ENCODE measurements at places on chromosomes 6 and 20.

DNA sequence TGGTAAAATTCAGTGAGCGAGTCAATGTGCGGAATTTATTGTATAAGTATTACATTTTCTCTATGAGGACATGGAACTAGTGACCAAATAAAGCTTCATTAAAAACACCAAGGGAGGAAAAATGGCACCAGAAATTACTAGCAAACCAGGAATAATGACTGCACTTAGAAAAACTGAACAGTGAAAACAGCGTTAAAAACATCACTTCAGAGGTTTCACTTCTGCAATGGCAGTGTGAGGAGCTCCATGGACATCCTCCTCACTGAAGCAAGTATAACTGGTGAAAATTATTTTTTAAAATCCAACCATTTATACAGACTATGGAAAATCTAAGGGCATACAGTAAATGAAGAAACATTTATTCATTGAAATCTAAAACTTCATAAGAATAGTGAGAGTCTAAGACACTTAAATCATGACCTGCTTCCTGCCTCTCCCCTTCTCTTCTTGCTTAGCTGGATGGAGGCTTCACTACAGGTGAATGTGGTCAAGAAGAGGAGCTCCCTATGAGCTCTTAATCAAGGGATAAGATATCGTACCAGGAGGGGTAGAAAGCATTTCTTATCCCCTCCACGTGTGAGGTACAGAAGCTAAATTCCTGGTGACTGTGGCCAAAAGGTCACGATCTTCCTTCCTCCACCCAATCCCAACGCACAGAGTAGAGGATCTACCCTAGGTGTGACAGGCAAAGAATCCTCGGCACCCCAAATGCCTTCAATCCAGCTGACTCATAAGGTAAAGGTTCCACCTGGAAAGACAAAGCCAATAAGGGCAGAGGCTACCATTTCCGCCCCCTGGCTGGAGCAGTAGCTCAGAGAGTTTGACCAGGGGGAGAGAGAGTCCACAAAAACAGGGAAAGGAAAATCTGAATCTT lies 12.3 kb upstream of the ASF1A start:
- no peak for DNase-seq

DNA sequence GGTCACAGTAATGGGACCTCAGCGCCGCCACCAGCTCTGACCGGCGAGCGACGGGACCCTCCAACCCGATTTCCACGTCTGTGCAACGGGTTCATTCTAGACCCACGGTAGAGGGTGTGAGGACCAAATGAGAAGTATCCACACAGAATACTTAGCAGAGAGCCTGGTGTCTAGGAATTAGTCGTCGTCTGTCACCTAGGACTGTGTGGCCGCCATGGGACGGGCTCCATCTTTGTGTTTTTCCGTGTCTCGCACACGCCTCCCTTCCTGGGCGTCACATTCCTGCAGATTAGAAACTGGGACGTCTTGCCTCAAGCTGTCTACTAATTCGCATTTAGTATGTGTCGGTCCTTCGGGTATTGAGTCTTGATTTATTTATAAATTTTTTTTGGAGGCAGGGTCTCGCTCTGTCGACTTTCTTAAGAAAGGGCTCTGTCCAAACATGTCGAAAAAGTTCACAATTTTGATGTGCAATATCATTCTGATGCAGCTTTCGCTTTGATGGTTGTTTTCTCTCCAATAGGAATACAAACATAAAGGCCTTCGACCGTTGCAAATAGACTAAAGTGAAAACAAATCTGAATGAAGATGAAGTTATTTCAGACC lies 563 bp downstream of the MGME1 start:
- DNase-seq: peak; percentile 54

DNA sequence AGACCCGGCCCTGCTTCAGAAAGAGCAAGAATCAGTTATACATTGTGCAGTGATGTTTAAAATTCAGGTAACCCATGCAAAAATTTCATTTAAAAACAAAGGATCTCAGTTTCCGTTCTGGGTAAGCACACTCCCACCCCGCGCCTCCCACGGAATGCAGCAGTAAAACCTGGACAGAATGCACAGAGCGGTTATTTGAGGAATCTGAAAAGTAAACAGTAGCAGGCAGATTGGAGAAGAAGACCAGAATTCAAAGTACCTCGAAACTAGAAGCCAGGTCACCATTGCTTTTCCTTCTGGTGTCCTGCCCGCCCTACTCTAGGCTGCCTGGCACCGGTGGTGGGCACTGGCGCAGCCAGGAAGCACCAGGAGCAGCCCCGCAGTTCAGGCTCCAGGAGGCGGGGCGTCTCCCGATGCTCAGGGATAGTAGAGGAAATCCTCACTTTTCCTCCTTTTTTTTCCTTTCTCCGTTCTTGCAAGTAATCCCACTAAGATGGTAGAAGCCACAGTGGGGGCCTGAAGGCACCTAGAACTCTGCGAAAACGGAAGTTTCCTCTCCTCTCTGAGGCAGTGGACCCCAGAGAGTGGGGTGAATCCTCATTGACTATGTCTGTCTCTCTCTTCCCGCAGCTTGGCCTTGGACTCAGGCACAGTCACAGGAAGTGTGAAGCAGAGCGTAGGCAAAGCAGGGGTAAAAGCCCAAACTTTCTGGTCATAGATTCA lies 28.3 kb downstream of the METTL24 start:
- no peak for DNase-seq

DNA sequence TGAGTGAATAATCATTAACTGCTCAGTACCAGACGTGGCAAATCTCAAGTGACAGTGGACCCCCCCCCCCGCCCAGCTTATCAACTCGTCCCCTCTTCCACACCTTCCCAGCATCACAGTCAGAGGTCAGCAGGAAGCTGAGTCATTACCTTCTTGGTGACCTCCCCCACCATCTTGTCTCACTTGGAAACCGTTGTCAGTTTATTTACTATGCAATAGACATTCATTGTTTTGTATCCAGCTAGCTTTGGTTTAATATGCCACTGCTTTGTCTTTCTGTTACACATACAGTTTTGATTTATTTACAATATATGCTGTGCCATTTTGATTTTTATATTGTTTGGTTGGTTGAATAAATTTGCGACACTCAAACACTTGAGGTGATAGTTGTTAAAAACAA lies 158.1 kb downstream of the QKI start:
- DNase-seq: no peak

DNA sequence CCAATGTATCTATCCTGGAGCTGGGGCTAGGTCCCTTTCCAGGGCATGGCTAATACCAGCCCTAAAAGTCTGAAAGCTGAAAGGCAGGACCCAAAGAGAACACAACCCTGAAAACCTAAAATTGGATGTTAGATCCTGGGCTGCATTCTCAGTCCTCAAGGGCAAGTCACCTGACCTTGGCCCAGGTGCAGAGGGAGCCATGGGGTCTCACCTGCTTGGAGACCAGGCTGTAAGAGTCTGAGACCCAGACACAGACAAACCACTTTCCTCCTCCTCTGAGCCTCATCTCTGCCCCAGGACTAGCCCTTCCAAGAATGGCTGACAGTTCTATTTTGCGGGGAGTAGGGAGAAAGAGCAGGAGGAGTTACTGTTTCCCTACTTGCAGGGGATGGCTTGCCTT lies 60.0 kb downstream of the EFCAB8 start:
- DNase-seq: no peak

DNA sequence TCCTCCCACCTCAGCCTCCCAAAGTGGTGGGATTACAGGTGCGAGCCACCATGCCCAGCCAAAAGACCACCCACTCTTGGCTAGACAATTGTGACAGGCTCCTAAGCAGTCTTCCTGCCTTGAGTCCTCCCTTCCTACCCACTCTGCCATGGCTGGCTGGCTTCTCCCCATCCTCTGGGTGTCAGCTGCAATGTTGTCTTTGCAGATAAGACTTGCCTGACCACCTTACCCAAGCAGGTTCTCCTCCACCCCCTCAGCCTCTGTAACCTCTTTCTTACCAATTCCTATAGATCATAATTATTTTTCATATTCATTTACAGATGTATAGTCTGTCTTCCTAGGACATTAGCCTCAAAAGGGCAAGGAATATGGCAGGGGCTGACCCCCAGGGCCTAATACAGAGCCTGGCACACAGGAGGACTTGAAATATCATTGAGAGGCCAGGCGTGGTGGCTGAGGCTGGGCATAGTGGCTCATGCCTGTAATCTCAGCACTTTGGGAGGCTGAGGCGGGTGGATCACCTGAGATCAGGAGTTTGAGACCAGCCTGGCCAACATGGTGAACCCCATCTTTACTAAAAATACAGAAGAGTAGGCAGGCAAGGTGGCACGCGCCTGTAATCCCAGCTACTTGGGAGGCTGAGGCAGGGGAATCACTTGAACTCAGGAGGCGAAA lies 28.7 kb upstream of the SPAG4 start:
- no peak for DNase-seq

DNA sequence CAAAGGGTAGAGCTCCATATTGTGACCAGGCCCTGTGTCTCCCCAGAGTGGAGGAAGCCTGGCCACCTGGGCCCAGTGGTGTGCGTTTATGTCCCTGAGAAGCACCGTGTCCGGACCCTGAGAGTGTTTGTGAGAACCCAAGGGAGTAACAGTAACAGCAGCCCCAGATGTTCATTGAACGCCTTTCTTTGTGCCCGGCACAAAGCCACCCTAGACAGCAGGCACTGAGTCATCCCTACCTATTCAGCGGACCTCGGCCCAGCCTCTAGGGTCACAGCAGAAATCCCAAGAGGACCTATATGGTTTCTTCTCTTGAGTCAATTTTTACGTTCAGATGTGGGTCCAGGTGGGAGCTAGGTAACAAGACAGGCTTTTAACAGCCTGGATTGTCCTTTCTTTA lies 24.5 kb downstream of the BCAS4 start:
- no peak for DNase-seq

DNA sequence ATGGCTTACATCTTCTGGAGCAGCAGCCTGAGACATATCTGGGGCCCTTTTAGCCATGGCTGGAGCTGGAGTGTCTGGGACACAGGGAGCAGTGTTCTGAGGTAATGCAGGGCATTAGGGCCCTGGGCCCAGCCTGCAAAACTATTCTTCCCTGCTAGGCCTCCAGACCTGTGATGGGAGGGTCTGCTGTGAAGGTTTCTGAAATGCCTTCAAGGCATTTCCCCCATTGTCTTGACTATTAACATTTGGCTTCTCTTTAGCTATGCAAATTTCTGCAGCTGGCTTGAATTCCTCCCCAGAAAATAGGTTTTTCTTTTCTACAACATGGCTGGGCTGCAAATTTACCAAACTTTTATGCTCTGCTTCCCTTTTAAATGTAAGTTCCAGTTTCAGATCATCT lies 61.5 kb downstream of the EDN1 start:
- no peak for DNase-seq

GRCh38 chr20:46724343-46724959 lies 15.0 kb downstream of the SLC2A10 start:
- no peak for DNase-seq

- DNase-seq: no peak
These were observed 7.5 kb downstream of the ESF1 start for GRCh38 chr20:13777171-13777601.

DNA sequence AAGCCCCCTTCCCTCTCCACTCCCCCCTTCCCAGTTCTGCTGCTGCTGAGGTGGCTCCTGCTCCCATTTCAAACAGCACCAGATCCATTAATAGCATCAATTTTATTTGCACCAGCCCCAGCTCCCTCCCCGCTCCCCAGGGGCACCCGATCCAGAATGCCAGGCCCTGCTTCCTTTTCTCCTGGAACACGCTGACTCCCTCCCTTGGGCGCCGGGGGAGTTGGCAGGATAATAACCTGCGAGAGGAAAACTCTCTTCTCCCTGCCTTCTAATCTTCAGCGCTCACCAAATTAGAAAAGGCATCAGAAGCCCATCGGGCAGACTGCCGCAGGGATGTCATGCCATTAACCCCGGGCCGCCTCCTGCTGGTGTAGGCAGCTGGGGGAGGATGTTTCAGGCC lies 77.8 kb downstream of the NCR2 start:
- DNase-seq: peak; percentile 48

- DNase-seq: no peak
These were observed 73.2 kb downstream of the CDYL start for GRCh38 chr6:4849226-4850022.

DNA sequence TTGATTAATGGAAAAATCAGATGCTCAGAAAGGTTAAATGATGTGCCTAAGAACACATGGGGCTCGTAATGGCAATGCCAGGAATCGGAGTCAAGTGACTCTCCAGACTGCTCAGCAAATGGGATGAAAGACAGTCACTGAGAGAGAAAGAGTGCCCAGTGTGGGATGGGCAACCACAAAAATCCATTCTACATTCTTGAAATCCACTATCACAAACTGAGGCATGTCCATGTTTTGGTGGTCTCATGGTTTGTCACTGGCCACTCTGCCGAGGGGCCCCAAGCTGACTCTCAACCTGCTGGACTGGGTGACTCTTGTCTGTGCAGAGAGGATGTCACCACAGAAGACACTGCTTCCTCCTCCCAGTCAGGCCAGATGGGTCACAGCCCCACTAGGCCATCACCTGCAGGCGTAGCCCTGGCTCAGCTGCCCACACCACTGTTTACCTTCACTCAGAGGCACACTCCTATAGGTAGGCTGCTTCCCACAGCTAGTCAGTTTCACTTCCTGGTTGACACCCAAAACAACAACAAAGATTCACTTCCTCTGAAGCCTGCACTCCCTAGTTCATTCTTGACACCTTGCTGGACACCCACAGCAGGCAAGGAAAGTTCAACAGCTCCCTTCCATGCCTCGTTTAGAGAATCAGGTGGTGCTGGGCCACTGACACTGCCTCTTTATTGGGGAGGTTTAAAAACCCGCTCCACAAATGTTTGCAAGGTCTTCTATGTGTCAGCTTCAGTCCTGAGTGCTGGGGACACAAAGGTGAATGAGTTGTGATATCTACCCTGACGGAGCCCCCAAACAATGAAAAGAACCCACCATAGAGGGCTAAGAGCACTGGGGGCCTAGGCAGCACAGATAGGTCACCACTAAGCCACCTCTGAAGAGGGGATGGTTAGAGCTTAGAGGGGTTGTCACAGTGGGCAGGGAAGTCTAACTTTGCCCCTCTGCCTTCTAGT lies 21.7 kb downstream of the MAP1LC3A start:
- no peak for DNase-seq

DNA sequence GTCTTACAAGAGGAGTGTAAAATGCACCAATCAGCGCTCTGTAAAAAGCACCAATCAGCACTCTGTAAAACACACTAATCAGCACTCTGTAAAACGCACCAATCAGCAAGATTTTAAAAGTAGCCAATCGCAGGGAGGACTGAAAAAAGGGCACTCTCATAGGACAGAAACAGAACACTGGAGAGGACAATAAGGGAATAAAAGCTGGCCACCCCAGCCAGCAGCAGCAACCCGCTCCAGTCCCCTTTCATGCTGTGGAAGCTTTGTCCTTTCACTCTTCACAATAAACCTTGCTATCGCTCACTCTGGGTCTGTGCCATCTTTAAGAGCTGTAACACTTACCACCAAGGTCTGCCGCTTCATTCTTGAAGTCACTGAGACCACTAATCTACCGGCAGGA lies 1.7 kb upstream of the AIG1 start:
- no peak for DNase-seq
